CD4-positive, alpha-beta T cell treated with Interleukin-6 at 100 ng/mL for 8 hours (primary cell): ENCODE measurements at places on chromosomes 7 and 10.

- DNase-seq: no peak
Observed at GRCh38 chr10:1411956-1412355, 325.4 kb downstream of the ADARB2 start.

GRCh38 chr7:156725073-156725472 lies 84.5 kb downstream of the RNF32 start:
- DNase-seq: no peak

GRCh38 chr10:122277526-122278136 lies 6.5 kb downstream of the BTBD16 start:
- no peak for DNase-seq

DNA sequence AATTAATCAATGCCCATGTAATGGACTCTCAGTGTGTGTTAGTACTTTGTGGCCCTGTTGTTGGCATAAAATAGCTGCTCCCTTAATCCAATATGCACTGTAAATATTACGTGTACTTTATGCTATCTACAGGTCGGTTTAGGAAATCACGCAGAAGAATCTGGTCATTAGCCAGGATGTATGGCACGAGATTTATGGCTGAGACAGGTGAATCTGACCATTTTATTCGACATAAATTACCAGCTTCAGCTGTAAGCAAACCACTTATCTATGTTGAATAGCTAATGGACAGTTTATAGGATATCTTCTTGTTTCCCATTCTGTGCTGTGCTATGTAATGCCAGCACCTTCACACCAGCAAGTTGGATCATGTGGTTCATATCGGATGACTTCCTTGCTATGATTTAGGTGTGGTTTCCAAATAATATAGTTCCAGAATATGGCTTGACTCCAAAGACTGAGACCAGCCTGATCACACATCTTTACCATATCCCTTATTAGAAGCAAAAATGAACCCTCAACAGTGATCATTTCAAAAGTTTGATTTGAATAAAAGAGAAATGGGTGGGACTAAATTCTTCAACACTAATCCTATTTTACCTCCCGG lies 301.4 kb downstream of the AHR start:
- no peak for DNase-seq

DNA sequence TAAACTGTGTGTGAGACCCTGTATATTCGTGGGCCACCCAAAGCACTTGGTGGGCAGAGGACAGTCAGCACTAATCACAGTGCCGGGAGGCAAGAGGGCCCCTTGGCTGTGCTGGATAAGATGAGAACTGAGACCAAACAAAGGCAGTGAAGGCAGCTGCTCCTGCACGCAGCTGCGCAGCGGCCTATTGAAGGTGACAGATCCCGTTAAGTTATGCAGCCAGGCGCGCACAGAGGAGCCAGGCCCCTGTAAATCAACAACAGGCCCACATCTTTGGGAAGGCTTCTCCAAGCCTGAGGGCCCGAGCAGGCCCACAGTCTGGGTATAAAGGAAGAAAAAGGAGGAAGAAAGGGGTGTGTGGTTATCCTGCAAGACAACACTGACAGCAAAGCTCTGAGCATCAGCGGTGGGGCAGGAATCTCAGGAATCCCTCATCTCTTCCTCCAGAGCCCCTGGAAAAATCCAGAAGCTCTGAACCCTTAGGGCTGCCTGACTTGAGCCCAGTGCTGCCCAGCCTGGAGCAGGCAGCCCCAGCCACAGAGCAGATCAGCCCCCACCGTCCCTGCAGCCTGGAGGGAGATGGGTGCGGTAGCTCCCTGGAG lies 154.2 kb downstream of the ARHGAP12 start:
- DNase-seq: no peak

- DNase-seq: no peak
Observed at GRCh38 chr7:140440593-140440992, 36.7 kb downstream of the RAB19 start.

- DNase-seq: no peak
Observed at GRCh38 chr10:113711142-113711541, 31.4 kb downstream of the CASP7 start.

- DNase-seq: no peak
Observed at GRCh38 chr10:97328646-97329453, 5.7 kb downstream of the FRAT2 start.

GRCh38 chr7:133633055-133633454 lies 380.2 kb downstream of the EXOC4 start:
- DNase-seq: no peak

DNA sequence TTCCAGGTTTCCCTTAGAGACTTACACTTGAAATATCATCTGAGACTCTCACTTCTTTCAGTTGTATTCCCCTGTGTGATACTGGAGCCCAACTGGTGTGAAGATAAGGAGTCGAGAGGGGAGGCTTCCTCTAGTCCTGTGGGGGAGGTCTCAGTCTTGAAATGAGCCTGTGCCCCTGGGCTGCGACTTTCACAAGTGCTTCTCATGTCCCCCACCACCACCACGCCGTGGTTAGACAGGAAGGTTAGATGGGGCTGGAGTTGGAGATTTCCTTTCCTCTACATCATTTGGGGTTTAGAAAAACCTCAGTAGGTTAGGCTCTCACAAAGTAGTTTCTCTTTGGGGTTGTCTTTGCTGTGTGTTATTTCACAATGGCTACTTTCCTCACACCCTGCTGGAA lies 25.6 kb upstream of the MKX start:
- no peak for DNase-seq
